Femur (tissue), 1 donor: ENCODE measurements at places on chromosomes 7 and 10.

DNA sequence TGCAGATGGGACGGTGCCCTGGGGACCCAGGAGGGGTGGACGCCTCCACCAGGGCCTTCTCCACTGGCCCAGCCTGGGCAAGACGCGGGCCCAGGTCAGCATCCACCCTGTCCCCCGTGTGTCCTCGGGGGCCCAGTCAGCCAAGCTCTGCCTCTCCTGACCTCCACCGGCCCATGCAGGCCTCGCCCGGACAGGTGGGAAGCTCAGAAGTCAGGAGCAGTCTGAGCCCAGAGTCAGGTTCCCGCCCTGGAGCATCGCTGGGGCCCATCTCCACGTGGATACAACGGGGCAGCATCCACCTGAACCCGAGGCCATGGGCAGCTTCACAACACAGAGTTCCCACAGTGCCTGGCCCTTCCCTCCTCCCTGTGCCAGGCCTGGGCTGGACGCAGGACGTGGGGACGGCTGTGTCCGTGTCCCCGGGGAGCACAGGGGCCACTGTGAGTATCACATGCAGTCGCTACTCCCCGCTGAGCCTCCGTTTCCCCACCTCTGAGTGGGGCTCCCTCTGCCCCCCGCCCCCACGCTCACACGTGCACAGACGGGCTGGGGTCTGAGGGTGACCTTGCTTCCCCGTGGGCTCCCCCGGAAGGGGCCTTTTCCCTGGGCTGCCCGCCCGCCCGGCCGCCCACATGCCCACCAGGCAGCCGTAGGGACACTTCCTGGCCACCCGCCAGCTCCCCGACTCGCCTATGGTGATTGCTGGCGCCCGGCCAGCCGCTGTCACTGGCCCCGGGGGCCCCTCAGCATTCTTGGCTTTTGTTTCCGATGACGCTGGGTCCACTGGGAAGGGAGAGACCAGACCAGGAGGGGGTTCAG lies 64.3 kb downstream of the PDGFA start:
- DNase-seq = peak; percentile 80

GRCh38 chr10:1324903-1325302 lies 268.7 kb downstream of the WDR37 start:
- DNase-seq = no peak

DNA sequence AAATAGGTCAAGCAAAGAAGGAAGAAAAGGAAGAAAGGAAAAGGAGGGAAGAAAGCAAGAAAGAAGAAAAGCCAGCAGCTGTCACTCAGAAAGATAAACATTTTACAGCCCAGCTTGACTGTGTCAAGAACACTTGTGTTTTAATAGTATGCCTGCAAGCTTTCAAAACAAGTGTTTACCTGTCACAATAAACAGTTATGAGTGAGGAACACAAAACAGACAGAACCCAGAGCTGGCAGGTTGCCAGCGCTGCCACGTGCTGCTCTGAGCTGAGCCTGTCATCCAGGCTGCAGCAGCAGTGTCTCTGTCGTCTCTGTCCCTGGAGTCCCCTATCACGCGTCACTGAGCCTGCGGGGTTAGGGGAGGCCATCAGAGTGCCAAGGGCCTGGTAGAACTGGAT lies 827.6 kb upstream of the AUTS2 start:
- DNase-seq = peak; percentile 23

DNA sequence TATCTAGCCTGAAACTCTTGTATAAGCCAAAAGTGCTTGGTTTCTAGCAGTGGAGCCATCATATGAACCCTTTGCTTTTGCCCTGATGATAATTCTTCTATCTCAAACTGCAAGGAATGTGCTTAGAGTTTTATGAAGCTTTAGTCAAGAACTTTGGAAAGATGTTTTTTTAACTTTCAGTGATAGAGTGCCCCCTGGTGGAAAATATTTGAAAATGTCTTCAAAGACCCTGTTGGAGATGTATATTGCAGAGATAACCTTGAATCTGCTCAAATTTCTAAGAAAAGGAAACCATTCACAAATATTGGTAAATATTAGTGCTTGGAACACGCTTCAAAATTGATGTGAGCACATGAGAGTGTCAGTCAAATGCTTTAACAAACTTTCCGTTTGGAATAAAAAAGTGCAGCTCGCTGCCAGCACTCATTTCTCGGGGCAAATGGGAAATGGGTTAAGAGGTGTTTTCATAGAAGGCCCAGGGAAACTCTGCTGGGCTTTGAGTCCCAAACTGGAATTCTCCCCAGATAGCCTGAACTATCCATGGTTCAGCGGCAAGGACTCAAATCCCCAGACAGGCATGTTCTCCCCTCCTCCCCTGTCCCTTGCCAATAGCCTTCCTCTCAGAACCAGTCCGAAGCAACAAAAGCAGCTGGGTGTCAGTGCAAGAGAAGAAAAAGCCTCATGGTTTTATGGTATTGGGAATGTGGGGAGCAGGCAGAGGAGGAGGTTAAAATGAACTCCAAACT lies 129.3 kb downstream of the MYOF start:
- DNase-seq = no peak

DNA sequence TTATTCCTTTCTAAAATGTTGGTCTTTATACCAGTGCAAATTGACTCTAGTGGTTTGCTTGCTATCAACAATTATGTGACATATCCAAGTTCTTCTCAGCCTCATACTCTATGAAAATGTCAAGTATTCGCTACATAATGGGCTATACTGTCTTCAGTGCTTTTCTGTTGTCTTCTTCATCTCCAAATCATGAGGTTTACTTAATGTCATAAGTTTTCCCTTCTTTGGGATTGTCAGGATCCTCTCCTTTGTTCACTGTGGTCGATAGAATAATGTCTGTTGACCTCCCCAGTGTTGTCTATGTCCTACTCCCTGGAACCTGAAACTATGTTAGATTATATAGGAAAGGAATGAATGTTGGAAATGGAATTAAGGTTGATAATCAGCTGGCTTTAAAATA lies 16.4 kb upstream of the RALA start:
- no peak for DNase-seq

DNA sequence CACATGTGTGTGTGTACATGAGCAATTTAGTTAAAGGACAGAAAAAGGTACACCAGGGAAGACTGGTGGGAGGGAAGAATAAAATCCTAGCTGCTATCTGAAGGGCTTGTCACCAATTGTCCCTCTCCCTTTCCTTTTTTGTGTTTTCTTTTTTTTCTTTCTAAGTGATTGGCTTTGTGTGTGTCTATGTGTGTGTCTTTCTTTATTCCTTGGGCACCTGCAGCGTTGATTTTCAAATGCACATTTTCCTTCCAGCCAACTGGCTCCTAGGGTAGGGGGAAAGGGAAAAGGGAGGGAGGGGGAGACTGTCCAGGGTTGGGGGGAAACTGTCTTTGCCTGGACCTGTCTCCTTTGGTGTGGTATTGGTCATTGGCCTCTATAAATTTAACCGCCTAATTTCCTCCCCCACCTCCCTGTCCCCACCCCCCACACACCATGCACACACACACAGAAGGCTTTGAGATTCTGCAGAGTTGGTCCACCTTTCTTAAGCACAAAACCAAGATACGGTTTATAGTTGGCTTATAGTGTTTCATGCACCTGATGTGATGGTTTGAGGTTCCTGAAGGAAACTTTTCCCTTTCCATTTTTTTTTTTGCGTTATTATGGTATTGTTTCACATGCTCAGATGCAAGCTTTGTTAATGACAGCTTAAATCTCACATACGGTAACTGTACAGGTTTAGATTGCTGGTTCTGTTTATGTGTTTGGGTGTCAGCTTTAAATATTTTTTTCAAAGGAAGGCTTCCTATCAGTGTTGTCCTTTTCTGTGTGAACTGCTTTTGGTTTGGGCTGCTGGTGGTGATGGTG lies 2.6 kb downstream of the AUTS2 start:
- no peak for DNase-seq

DNA sequence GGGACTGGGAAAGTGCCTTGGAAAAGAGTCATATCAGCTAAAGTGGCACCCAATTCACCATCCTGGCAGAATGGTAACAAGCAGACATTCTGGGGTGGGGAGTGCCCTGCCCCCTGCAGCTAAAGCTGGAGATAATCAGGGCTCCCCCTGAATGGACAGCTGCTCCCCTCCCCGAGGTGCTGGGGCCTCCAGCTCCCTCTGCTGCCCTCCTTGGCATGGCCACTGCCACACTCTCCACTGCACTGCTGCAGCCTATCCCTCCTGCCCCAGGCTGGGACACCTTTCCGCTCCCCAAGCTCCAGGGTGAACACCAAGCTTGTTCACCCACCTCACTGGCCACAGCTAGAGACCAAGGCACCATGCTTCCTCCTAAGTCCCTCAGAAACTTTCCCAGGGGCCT lies 9.8 kb upstream of the PARD3 start:
- no peak for DNase-seq

DNA sequence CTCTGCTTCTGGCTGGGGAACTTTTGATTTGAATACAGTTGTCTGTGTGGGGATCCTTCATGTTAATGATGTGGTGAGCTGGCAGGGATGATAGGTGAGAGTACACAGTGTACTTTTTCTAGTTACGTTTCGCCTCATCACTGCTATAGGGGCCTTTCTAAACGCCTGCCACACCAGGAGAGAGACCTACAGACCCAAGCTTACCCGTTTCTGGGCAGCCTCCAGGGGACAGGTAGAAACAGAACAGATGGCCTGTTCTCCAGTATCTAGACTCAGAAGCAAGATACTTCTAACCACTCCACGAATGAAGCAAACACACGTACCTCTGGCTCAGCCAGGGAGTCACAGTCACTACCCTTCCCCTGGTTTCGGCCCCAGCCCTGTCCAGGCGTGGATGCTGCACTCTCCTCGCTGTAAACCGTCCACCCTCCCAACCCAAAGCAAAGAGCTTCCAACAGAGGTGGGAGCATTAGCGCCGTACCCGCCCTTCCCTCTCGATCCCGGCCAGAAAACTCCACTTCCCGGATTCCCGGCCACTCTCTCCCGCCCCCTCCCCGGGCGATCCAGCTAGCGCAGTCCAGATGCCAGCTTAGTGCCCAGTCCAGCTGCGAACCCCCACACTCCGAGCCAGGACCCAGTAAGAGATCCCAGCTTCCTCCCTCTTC lies 1.2 kb downstream of the CCDC6 start:
- DNase-seq = peak; percentile 76

- no peak for DNase-seq
These were observed 186.8 kb upstream of the LRGUK start for GRCh38 chr7:133940368-133940767.

- peak; percentile 43 for DNase-seq
These were observed 6.9 kb upstream of the ORAI2 start for GRCh38 chr7:102426268-102427018.

GRCh38 chr7:55397617-55398016 lies 32.5 kb downstream of the LANCL2 start:
- DNase-seq = no peak

DNA sequence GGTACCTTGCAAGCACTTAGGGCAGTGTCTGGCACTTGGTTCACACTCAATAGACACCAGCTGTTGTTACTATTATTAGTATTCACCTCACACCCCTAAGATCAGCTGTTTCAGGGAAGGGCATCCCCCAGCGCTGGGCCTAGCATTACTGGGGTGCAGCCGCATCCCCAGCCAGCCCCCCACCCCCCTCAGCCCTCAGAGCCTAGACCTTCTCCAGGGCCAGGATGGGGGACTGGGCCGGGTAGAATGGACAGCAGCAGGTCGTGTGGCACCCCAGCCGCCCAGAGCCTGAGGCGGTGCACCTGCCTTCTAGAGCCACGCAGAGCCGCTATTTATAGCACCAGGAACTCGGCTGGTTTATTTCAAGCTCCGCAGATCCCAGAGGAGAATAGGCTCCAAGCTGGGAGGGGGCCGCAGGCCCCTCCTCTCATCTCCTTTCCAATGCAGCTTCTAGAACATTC lies 60.5 kb downstream of the GTF2IRD1 start:
- peak; percentile 46 for DNase-seq

DNA sequence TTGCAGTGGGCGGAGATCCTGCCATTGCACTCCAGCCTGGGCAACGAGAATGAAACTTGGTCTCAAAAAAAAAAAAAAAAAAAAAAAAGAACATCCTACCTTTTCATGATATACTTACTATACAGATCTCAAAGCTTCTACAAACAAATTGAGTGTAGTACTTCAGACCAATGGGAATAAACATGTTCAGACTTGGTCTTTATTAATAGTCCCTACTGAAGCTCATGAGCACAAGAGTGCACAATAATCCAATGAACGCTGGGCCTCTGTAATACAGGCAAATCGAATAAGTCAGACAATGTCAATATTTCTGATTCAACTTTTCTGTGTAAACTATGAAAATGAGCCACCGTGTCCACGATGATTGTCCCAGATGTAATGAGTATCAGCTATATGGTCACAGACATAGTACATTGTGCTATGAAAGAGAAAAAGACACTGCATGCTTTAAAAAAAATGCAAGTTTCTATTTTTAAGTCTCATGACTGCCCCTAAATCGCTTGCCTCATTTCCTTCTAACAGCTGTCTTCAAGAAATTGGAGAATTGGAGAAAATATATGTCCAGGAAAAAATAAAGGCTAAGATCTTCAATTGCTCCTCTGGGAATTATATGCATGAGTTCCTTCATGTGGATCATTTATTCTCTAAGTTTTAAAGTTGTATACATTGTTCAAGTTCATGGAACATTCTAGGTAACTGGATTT lies 64.0 kb upstream of the CTTNBP2 start:
- DNase-seq = no peak

DNA sequence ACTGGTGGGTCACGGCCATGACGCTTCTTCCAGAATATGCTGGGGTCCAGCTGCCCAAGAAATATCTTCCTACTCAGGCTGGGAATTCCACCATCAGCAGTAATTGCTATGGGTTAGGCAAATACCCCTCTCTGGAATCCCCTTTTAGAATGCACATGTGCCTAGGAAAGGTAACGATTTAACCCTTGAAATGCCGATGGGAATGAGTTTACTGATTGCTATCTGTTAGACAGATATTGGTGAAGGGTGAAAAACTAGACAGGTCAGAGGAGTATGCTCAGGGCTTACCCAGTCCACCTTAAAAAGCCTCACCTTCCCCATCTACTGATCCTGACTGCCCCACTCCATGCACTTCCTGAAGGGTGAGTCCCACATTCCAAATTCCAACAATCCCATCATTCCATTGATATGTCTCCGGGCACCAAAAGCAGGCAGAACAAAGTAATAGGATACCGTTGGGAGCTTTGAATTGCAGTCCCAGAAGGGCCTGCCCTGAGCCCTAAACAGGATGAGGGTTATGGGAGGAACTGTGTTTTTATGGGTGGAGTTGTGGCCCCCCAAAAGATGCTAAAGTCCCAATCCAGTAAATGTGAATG lies 59.3 kb downstream of the DLG5 start:
- DNase-seq = no peak
